Stimulated activated CD8-positive, alpha-beta memory T cell treated with anti-CD3 and anti-CD28 coated beads, Interleukin-2, amount 100 ng/mL, for 1 hour (primary cell): ENCODE measurements at places on chromosomes 4 and X.

DNA sequence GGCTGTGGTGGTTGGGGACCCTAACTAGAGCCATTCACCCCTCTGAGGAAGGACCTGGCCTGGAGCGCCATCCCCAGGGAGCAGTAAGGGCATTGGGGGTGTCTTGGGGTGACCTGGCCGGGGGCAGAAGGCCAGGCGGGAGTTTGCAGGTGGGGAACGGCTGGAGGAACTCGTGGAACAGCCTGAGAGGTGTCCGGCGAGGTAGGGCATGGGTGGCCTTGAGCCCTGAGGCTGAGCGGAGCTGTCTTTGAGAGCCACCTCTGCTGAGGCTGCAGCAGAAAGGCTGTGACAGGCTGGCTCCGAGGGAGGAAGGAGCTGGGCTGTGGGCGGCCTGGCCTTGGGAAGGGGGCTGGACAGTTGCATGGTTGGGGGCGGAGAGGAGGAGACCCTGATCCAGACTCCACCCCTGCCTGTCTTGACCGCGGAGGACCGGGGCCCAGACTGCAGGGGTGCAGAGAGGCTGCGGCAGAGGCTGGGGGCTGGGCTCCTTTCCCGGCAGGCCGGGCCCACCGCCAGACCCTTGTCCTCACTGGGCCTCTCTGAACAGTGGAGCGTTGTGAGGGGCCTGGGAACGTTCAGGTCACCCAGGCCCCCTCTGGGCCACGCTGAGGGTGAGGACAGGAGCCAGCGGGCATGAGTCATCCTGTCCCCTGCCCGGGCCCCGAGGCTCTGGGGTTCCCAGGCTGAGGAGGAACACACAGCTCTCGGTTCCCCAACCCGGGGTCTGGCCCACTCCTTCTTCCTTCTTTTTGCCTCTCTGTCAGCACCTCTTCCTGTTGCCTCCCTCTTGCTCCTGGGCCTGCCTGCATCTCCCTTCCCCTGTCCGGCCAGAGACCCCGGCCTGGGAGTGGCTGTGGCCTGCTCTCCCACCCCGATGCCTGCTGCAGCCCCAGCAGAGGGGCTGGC, 8.1 kb downstream of the SH3BP2 start:
- DNase-seq: no peak

GRCh38 chrX:46918434-46918833, 6.2 kb downstream of the JADE3 start:
- no peak for DNase-seq

DNA sequence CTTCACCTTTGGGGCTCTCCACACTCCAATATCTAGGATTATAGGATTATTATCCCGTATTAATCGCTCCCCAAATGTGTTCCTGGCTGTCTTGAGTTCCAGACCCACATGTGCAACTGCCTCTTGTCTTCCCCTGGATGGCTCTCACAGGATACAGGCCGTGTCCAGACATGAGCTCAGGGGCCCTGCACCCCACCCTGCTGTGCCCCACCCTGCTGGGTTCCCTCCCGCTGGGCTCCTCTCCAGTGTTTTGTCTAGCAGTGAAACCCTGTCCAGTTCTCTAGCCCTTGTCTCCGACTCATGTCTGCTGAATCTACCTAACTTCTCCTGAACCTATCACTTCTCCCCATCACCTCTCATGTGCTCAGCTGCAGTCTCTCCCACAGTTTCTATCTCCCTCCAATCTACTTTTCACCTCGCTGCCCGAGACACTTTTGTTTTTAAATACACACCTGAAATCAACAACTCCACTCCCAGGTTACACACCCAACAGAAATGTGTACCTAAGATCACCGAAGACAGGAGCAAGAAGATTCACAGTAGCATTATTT, 2.0 kb downstream of the RNF212 start:
- DNase-seq: no peak

DNA sequence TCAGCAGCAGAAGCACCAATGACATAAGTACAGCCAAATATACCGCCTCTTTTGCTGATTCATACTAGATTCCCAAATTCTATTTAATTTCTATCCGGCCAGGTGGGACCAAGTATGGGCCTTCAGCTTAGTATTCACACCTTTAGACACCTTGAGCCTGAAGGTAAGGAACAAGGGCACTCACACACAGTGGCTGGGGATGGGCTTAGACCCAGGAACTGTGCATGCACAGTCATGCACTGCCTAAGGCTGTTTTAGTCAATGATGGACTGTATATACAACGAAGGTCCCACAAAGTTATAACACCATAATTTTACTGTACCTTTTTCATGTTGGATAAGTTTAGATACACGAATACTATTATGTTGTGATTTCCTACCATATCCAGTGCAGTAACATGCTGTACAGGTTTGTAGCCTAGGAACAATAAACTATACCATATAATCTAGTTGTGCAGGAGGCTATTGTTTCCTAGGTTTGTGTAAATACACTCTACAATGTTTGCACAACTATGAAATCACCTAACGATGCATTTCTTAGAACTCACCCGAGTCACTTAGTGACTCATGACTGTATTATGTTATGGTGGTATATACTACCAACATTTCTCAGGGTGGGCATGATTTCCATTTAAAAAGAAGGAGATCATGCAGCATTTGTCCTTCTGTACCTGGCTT, 9.7 kb upstream of the CLNK start:
- DNase-seq: no peak

GRCh38 chr4:30720021-30720660, at the start of gene PCDH7:
PCDH7 (plus strand) TSS chr4:30720369; CDS start chr4:30721423, 1,054 bp downstream.
- DNase-seq: no peak

- no peak for DNase-seq
Measured at GRCh38 chr4:36917413-36917812, 327.1 kb upstream of the NWD2 start.

GRCh38 chr4:7367864-7368277, 66.9 kb downstream of the PSAPL1 start:
- no peak for DNase-seq

DNA sequence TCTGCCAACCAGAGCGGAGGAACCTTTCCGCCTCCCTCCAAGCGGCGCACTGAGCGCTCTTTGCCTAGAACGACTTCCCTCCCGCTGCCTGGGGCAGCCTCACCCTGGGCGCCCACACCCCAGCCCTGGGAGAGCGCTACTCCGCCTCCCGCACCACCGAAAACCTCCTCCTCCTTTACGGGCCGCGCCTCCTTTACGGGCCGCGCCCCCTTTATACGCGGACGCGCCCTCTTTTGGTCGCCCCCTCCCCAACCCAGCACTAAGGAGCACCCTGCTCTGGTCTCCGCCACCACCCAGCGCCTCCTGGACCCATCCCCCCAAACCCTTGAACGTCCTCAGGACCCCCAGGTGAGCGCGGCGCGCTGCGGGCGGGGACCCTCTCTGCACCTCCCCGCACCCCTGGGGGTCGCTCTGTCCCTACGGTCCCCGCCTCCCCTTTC, 586 bp upstream of the NSG1 start:
- DNase-seq: no peak

DNA sequence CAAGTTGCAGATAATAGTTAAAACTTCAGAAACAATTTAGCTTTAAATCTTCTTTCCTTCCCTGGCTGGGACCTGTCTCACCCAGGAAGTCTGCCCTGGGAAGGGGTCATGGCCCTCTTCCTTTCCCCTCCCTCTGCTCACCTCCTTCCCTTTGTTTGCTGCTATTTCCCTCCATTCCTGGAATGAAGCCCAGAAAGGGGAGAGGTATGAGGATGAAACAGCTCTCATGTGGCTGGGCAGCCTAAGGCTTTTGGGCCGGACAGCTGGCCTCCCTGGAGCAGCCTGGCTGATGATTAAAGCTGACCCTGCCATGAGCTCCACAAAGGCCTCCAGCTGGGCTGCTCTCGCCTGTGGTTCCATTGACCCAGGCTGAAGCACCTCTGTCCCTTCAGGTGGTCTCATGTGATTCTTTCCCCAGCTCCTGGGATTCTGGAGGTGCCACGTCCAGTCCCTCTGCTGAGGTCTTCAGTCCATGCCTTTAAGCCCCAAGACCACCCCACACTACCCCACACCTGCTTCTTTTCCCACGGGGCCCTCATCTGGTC, 202.1 kb downstream of the PTTG2 start:
- DNase-seq: no peak

DNA sequence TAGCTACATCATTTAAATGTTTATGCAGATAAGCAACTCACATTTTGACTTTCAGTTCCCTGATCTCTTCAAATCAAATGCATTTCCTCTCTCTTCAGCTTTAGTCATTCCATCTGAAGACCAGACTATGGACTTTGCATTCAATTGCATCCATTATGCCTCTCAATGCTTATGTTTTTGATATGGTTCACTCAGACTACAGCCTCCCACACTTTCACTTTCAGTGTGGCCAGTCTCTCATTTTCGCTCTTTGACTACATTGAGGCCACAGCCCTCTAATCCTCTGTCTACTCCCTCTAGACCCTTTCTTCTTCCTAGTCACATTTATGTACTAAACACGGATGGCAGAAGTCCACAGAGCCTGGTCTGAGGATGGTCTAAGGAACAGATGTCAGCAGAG, 24.5 kb upstream of the VEGFC start:
- no peak for DNase-seq

GRCh38 chr4:169231647-169232262, 39.0 kb downstream of the SH3RF1 start:
- no peak for DNase-seq

- DNase-seq: no peak
Measured at GRCh38 chr4:156892805-156893204, 78.8 kb downstream of the PDGFC start.

DNA sequence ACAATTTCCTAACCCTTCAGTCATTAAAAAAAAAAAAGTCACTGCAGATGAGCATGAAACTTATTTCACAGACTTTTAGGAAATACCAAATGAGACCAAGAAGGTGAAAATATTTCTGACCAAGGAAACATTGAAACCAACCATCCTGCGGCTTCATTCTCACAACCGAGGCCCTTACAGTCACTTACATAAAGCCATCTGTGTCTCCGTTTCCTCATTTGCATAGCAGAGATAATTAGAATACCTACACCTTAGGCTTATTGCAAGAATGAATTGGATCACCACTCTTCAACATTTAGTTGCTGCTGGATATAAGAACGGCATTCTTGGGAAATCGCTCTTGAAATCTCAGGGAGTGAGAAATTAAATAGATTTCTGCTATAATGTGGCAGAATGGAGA, 356.2 kb downstream of the HS3ST1 start:
- DNase-seq: no peak

DNA sequence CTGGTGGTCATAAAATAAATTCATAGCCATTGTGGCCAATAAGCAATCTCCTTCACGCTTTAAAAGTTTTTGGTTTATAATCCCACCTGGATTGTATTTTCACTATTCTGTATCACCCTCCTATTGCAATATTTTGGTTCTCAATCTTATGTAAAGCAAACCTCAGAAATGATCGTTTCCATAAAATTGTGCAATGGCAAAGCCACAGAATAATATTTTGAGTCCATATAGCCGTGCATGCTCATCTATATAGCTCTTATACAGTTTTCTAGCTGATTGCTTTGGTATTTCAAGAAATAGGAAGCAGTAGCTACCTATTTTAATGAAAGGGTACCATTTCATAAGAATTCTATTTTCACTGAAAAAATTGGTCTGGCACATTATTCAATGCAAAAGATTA, 10.0 kb upstream of the HAND2 start:
- no peak for DNase-seq

DNA sequence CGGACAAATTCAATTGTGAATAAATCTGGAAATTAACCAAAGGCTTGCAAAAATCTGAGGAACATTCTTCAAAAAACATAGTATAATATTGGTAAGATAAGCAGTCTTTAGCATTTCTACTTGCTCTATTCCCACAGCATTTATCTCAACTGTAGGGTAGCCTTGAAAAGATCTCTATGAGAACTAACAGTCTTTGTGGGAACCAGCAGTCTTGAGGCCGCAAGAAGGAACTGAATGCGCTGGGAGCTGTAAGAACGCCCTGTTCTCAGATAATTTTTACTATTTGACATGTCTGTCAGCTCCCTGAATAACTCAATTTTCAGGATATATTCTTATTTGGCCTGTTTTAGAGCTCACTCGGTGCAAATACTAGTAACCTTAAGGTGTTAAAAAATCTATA, 519.3 kb upstream of the CXorf51A start:
- DNase-seq: no peak

- DNase-seq: no peak
Measured at GRCh38 chr4:89860971-89861370, 24.0 kb upstream of the SNCA start.

DNA sequence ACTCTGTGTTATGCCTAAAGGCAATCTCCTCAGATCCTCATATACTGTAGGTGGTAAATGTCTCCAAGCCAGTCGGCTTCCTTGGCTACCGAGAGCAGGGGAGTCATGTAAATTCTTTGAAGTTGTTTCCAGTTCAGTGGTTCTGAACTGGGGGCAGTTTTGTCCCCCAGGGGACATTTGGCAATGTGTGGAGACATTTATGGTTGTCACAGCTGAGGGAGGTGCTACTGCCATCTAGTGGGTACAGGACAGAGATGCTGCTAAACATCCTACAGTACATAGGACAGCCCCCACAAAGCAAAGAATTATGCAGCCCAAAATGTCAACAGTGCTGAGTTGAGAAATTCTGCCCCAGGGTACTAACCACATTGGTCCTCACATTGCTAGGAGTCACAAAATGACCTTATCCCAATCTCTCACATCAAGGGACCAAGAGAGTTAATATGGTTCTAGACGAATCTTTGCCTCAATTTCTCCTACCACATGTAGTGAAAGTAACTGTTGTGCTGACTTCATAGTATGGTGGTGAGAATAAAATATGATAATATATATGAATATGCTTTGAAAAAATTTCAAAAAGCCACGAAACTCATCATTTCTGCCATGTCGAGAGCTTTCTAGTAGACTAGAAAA, 104.4 kb upstream of the ARHGAP24 start:
- no peak for DNase-seq

DNA sequence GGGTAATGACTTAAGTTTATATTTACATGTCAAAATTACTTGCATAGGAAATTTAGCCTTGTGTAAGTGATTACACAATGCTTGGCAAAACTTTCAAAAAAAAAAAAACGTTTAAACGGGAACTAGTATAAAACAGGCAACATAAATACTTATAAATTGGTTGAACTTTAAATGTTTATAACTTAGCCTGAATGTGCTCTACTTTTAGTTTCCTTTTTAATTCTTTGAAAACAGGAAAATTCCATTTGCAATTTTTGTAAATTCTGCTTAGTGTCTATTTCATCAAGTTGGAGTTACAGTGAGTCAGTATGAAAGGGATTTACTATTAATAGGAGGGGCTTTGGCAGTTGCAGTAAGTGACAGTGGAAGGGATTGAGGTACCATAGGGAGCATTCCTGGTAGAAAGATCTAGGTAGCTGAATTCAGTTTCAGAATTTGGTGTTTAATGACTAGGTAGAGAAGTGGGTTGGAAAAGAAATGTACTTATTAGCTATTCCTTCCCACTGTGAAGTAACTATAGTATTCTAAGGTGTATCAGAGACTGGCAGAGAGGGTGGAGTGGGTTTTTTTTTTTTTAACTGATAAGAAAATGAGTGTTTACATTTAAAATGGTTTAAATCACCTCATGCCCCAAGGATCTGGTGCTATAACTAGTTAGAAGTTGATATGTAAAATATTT, 2.8 kb downstream of the STAG2 start:
- DNase-seq: no peak

DNA sequence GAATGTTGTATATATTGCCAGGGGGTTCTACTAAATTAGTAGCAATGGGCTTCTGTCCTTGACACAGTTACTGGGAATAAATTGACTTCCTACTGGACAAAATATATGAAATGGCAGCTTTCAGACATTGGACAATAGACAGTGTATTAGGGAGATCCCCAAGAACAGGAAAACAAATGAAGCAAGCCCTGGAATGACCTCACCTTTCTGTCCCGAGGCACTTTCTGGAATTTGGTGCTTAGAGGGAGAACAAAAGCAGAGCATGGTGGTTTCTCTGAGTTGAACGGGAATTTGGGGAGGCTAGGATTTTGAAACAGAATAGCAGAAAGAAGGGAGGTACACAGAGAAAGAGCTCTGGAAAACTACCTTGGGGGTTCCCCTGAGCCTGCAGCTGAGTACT, 187.7 kb upstream of the MAGEB2 start:
- DNase-seq: no peak
